ENCODE measurements at places on chromosomes 16 and 17. TPM values are rescaled to one million over a fixed set of nuclear protein-coding genes. Genes with fewer than 3 reads are reported as not detected.

DNA sequence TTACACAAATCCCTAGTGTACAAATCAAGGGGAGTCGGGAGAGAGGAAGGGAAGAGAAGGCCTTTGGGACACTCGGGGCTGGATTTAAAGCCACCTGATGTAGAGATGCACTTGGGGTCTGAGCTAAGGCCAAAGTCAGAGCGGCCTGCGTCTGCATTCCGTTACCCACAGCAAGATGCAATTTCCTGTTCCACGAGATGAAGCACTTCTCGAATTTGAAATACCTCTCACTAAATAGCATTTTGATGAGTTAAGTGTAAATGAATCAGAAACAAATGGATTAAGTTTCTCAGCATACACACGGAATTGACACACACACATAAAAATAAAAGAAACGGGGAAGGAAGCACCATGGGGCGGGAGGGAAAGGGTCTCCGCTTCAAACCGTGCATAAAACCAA is 386.0 kb downstream of the SOX9 start:
- DNase-seq: no peak

DNA sequence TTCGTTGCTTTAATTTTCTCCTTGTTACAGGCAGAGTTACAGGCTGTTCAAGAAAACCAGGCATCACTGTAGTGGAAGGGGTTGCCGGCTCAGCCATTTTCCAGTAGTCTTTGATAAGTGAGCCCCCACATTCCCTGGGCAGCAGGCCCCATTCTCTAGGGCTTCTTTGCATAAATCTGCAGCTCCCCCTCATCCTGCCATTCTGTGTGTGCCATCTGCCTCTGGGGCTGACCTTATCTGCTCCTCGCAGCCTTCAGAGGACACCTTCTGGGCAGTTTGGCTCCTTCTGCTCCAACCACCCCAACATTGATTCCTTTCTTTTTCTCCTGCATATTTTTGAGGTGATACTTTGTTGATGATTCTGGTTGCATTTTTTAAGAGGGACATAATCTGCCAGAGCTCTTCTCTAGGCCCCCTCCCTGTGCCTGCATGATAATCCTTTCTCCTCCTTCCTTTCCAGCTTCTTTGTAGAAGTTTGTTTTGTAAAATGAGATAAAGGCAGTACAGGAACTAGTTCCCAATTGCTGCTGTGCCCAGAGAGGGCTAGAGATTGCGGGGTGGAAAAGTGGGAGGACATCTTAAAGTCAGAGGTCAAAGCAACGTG is 17.1 kb downstream of the RND2 start:
- DNase-seq: no peak

DNA sequence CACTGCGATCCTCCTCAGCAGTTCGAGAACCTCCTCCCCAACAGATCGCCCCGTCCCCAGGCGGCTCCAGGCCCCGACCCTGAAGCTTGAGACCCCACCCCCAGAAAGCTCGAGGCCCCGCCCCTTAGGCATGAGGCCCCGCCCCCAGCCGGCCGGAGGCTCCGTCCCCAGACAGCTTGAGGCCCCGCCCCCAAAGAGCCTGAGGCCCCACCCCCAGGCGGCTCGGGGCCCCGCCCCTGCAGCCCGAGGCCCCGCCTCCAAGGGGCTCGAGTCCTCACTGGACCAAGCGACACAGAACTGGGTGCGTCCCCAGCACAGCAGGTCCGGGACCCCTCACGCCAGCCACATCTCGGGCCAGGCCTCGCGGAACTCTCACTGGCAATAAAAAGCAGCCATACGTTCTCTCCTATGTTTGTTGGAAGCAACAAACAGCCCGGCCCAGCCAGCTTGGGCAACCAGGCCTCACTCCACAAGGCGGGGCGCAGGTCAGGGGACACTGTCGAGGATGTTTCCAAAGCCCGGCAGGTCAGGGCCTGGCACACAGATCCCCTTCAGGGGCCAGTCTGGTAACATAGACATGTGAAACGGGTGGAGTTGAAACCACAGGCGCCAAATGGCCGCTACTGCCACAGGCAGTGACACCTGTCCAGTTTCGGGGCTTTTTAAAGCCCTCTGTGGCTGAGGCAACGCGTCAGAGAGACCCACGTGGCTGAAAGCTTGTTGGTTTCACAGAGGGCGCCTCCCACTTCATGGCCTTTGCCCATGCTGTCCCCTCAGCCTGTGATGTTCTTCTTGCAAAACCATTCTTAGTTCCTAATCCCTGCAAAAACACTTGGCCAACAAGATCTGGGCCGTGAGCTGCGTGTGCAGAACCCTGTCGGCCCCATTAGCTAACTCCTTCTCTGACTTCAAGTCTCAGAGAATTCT is 224.2 kb downstream of the PARN start:
- DNase-seq: peak; percentile 22

- DNase-seq: no peak
Measured at GRCh38 chr17:10089196-10089804, 109.1 kb downstream of the GAS7 start.

DNA sequence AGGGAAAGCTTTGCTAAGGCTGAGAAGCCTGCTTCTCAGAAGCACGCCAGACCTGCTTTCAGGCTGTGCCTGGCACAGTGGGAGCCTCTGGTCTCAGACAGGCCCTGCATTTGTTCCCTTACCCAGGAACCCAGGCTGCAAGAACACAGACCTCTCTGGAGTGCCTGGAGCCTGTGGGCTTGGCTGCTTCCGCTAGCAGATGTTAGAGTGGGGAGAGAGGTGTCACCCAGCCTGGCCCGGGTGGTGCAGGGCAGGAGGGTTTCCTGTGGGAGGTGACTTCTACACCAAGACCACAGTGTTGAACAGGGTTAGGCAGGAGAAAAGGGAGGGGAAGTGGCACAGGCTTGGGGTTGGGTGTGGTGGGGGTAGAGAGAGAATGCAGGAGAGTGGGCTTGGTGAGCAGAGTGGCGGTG is 35.8 kb upstream of the ADGRG1 start:
- no peak for DNase-seq

Gene NKIRAS2
- total RNA-seq: 31.4 TPM

DNA sequence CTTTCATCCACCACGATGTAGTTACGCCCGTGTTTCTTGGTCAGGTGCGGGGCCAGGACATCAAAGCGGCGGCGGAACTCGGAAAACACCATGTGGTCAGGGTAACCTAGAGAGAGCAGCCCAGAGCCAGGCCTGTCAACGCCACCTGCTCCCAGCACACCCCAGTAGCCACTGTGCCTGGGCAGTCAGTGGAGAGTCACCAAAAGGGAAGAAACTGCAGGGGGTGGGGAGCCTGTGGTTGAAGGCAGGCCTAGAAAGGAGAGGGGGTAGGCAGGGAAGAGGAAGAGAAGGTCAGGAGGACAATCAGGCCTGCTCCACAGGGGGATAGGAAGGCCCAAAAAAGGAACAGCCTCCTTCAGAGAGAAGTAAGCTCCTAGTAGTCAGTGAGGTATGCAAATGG is 64.1 kb downstream of the PIPOX start:
- DNase-seq: no peak

DNA sequence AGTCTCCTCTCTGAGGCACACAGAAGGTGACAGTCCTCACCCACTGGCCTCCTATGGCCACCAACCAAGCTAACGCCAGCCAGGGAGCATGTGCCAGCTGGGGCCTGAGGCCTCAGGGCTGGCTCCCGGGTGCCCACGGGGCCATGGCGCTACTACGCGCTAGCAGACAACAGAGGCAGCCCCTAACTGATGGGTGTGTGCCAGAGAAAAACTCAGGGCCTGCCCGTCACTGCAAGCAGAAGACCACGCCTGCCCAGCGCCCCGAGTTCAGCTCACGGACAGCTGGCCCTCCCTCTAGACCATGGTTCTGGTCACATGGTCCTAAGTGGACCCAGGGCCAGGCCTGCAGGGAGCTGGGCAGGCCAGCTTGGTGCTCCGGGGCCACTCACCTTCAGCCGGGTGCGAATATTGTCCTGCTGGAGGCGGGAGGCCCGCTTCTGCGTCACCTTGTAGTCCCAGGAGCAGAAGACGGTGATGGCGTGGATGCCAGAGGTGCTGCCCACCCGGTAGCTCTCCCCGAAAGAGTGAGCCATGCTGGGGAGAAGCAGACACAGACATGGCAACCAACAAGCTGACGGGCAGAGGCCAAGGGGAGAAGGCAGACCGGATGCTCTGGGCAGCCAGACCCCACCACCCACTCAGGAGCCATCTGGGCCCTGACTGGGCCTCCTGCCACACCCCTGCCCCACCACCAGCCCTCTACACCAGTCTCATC is 6.2 kb downstream of the TMC6 start:
- DNase-seq: no peak

DNA sequence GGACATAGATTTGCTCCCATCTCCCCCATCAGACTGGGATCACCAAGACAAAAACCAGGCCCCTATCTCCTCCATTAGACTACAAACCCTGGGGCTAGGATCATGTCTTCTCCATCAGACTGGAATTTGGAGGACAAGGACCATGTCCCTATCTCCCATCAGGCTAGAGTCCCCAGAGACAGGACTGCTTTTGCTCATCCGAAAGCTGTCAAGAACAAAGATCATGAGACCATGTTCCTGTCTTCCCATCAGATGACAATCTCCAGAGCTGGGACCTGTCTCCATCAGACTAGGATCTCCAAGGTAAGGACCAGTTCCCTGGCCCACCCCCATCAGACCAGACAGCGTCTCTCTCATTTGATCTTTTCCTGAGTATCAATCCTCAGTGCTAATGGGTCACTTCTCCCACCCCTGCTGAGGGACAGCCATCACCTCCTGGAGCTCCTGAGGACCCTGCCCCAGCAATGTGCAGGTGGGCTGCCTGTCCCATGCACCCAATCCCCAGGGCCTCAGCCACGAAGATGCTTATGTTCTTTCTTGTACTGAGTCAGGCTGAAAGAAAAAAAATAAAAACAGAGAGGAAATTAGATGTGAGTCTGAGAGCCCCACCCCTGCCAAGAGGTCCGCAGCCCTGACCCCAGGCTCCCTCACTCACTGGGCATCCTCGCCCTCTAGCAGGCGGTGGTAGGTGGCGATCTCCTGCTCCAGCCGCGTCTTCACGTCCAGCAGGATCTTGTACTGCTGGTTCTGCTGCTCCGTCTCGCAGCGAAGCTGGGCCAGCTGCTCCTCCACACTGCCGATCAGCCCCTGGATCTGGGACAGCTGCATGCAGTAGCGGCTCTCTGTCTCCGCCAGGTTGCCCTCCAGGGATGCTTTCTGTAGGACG is 90.3 kb downstream of the GOSR1 start:
- no peak for DNase-seq

DNA sequence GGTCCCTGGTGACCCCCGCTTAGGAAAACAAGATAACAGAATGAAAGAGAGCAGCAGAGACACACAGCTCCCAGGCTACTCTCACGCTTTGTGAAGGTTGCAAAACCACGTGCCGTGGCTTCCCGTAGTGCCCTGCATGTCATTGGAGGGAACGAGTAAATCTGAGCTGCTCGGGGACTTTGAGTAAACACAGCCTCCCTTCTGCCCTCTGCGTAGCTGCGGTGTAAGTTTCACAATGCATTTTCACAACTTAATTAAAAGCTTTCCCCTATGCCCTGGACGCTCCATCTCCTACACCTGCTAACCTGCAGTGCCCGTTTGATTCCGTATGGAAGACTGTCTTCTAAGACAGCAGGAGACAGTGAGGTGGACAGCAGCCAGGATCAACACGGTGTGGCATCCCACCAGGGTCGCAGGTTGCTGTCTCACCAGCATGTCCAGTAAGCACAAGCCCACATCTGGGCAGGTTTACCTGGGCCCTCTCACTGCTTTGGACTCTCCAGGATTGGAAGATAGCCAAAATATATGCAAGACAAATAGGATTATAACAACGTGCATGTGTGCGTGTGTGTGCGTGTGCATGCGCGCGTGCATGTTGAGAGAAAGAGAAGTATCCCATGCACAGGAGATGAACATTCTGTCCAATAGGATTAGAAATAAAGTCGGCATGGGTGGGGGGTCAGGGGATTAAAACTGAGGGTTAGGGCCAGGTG is 116.4 kb upstream of the RCVRN start:
- DNase-seq: no peak

GRCh38 chr16:54360681-54361080 is 74.1 kb upstream of the IRX3 start:
- DNase-seq: no peak

- no peak for DNase-seq
Measured at GRCh38 chr16:51149721-51150164, 1.3 kb downstream of the SALL1 start.

DNA sequence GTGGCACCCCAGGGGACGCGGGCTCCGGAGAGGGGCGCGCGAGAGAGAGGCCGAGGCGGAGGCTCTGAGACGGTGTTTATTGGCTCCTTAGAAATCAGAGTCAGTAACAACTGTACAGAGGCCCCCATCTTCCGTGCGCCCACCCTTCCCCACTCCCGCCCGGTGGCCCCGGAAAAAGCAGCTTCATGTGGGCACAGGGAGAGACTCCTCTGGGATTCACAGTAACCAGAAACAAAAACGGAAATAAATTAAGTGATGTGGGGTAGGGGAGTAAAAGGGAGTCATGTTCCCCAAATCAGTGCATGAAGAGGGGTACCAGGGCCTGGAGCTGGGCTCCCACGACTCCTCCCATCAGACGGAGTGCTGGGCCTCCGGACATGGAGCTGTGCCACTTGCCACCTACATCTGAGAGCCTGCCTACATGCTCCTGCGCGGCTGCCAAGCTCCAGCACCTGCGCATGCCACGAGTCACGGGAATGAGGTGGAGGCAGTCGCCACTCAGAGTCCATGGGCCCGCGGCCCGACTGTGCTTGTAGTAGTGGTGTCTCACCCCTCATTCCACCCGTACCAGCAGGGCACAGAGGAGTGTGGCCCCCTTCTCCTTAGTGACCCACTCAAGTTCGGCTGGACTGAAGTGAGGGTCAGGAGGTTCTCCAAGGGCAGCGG is 543 bp upstream of the GPS2 start:
- DNase-seq: no peak

GRCh38 chr16:19219836-19220235 is 51.8 kb downstream of the SYT17 start:
- no peak for DNase-seq

DNA sequence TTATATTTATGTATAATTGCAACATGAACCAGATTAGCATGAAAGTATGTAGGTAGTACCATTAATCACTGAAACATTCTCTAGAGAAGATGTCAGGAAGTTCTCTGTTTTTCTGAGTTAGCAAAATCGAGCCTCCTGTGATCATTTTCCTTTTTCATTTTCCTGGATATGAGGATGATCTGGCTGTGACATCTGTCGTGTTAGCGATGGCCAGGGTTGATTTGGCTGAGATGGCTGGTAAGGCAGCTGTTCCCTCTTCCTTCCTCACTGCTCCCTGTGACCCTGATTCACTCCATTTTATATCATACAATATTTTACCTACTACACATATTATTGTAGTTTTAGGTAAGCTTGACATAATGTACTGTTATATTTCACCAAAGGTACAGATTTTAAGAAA is 10.3 kb downstream of the CNTNAP4 start:
- no peak for DNase-seq

DNA sequence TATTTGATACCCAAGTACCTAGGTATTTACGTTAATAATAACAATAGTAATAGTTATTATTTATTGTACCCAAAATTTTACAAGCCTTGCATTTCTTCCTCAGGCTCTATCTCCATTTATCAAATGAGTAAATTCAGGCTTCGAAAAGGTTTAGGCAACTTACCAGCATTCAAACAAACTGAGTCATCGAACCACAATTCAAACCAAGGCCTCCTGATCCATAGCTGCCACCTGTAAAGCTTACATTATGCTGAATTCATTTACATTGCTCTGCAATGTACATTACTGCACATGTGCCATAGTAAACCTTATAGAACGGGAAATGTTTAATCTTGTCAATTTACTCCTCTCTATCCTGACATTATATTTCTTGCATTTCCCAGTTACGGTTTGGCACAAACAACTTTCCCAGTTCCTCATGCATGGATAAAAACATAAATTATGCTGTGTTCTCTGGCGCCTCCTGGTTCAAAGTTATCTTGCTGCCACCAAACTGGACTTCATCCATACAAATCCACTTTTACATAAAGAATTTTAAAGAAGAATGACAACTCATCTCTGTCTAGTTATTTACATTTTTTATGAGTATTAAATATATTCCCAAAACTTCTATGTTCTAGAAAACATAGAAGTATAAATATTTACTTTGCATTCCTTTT is 360.6 kb upstream of the SOX9 start:
- DNase-seq: no peak

All from frontal cortex (tissue), 4 donors.